ENCODE measurements at places on chromosomes 5 and 9.

DNA sequence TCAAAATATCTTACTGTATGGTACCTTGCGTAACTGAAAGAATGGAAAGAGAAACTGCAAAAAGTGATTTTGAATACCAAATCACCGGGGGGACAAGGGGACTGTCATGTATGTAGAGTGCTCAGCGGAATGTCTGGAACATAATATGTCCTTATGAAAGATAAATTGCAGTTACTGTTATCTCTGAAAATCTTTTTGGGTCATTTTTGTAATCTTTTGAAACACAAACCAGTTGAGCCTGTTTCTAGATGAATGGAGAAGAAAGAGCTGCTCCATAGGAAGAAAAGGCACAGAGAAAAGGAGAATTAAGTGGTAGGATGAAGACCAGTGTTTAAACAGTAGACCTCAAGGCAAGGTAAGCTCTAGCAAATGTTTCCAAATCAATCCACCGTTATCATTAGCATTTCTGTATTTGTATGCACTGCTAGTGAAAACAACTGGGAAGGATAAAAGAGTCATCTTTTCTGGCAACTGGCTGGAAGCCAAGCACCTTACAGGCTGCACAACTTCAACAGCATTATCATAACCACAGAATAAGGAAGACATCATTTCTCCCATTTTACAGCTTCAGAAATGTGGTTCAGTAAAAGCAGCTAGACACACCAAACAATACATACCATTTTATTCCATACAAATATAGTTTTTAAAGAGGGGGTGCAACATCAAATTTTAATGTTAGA is 158.5 kb downstream of the TRPM3 start:
- no peak for DNase-seq

DNA sequence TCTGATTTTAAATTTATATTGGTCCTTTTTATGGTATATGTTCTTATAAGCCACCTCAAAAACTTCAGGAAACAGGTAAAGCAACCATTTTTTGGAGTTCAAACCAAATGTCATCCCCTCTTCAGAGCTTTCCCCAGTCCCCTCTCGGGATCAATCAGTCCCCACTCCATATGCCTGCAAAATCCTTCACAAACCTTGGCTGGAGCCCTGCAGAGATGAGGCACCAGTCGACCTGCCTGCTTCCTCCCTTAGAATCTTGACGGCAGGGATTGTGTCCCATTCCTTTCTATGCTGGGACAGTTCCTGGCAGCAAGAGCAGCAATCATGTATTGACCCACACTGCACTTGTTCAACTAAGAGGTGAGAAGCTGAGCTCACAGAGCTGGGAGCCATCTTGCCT is 22.6 kb downstream of the B4GALT1 start:
- DNase-seq = no peak

GRCh38 chr5:150663936-150664335 is 2.9 kb downstream of the MYOZ3 start:
- no peak for DNase-seq

- DNase-seq = no peak
Measured at GRCh38 chr9:9337129-9337528, 1275.7 kb downstream of the PTPRD start.

DNA sequence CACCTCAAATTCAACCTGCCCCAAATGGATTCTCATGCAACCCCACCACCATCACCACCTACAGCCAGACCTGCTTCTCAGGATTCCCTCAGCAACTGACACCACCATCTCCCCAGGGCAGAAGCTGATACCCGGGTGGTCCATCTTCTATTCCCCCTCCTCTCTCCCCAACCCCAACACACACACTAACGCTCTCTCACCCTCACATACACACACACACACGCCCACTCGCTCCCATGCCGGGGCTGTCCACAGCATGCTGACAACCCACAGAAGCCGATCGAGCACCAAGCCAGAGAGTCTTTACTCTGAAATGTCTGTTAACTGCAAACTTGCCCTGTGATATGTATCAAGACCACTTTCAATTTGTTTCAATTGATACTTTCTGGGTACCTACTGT is 28.4 kb downstream of the B4GALT1 start:
- DNase-seq = no peak

GRCh38 chr9:136978073-136978864 is 965 bp downstream of the PTGDS start:
- no peak for DNase-seq

- no peak for DNase-seq
Measured at GRCh38 chr5:180640861-180641565, 8.4 kb downstream of the FLT4 start.

DNA sequence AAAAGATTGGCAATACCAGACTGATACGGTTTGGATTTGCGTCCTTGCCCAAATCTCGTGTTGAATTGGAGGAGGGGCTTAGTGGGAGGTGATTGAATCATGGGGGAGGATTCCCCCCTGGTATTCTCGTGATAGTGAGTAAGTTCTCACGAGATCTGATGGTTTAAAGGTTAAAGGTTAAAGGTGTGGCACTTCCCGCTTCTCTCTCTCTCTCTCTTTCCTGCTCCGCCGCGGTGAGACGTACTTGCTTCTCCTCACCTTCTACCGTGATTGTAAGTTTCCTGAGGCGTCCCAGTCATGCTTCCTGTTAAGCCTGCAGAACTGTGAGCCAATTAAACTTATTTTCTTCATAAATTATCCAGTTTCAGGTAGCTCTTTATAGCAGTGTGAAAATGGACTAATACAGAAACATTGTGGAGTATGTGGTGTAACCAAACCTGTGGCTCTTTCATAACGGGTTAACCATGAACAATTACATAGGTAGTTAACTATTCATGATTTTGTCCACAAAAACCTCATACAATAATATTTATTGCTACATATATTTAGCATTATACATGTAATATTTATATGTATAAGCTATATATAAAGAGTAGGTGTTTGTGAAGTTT is 107.5 kb downstream of the ANXA1 start:
- DNase-seq = no peak

GRCh38 chr5:56516035-56516434 is 282.9 kb upstream of the ANKRD55 start:
- DNase-seq = no peak

DNA sequence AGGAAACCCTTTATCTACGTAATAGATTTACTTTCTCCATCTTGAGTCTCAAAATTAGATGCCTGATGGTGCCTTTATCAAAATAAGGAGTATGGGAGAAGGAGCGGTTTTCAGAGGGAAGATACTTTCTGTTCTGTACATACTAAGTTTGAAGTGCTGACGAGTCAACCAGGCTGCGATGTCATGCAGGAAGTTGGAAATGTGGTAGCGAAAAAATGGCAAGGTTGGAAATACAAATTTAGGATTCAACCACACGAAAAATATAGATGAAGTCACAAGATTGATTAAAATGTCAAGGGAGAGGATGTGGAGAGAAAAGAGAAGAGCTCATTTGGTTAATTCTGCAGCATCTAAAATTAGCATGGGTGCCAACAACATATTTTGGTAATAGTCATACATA is 129.5 kb downstream of the FOXD1 start:
- no peak for DNase-seq

- no peak for DNase-seq
Measured at GRCh38 chr5:126002222-126002897, 420.8 kb upstream of the GRAMD2B start.

DNA sequence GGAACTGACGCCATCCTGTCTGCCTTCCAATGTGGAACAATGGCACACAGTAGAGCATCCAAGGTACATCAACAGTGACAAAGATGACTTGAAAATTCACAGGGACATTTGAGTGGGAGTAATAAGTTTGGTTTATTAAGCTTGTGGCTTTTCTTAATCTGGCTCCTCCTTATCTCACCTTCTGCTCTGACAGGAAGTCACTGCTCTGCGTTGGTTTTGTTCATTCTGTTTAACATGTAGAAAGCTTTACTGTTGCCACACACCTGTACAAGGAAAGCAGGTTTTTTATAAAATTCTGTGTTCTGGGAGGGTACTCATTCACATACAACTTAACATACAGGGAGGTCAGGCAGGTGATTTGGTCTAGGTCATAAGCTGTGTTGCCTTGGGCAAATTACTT is 1.6 kb upstream of the GZMK start:
- no peak for DNase-seq

DNA sequence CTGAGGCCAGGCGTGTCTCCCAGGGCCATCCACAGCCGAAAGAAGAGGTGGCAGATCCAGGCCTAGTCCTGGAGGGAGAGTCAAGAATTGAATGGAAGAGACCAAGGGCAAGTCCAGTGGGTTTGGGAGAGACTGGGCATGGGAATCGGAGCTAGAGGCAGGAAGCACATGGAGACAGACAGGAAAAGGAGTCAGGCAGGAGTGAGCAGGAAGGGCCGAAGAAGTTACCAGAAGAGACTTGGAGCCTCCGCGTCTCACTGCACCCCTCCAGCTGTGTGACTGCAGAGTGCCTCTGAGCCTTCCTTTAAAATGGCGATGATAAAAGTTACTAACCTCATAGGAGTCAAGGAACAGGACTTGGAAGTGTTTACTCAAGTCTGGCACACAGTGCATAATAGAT is 64.4 kb upstream of the ANGPTL2 start:
- no peak for DNase-seq

DNA sequence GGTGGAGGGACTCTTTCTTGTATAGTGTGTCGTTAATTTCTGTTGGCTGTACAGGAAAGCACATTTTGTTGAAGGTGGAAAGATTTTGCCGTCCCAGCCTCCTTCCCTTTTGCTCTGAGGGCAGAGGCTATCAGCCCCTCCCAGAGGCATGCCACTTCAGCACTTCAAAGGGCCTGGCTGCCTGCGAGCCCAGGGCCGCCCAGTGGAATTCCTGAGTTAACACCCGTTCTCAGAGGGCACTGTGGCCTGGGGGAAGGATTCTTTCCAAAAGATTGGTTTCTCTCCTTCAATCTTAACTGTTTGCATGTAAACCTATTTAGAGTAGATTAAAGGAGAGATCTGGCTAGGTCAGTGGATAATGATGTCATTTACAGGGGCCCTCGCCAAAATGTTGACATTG is 238.6 kb downstream of the FANCC start:
- no peak for DNase-seq

DNA sequence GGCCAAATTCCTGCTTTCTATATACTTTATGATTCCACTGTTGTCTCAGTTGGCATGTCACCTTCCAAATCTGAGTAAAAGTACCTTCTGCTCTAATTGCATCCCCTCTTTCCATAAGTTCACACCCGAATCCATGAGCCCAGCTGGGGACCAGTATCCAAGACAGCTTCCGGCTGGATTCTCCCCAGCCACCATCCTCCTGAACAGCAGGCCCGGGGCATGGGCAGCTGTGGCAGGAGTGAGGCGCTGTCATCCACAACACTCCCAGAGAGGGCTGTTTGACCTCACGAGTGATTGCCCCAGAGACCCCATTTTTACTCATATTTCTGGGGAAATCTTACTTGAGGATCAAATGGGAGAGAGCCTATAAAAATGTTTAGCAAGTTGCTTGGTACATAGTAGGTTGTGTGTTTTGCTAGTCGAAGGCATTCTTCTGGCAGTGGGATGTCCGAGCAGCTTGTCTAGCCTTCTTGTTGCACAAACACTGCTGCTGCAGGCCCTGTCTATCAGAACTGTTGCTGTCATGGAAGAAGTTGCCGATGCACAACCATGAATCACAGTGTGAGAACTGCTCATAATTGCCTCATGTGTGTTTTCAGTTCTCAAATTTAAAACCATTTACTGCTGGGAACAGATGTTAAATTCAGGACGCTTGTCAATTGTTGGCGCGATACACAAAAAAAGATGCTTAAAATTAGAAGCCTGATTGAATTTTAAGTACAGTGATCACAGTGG is 93.8 kb downstream of the HSPA4 start:
- no peak for DNase-seq

DNA sequence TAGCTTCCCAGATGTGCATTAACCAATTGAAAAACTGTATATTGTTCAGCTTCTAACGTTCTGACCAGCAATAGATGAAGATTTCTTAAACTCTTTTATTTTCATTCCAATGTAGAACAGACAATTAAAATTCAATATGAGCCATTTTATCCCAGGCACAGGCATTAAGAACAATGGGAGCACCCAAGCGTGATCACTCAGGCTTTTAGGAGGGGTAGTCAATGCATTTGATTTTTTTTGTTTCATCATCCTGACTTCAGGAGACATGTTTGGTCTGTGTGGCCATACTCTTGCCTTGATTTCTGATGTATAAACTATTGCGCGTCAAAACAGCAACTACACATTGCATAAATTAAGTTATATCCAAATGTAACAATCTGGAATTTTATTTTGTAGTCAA is 653.0 kb upstream of the RORB start:
- no peak for DNase-seq

DNA sequence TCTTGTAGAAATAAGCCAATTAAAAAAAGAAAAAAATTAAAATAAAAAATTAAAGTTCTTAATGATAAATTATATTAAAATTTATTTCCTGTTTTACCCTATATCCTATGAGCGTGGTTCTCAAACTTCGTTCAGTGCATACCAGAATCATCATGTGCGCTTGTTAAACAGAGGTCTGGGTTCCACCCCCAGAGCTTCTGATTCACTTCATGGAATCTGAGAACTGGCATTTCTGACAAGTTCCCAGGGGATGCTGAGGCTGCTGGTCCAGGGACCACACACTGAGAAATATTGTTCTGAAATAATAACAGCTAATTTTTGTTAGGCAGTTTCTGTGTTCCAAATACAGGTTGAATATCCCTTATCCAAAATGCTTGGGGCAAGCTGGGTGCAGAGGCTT is 79.3 kb downstream of the TMC1 start:
- DNase-seq = no peak

DNA sequence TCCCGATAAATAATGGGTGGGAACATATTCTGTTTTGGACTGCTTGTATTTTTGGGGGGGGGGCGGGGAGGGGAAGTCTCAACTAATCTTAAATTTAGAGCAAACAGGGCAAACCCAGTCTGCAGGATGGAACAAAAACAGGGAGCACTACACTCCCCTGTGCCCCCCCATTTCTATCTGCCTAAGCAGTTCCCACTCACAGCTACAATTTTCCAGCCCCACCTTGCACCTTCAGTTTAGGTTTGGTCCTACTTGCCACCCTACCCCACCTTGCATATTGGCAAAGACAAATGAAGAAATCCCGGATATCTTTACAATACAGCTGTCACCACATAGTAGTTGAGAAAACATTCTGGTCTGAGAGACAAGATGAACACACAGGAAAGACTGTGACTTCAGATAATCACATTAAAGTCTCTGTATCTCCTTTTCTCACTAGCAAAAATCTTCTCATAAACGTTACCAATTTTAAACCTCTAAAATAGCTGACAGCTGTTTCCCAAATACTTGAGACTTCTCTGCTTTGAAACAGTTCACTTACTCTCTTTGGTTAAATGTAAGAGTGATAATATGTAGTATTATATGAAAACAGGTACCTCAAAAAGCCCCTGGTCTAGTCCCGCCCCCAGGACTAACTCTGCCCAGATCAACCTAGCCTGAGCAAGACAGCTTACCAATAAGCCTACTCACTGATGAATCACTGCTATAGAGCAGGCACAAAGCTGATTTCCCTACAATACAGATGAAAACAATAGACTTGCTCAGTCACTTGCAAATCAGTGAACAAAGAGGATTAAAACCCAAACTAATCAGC is 5.2 kb upstream of the RAPGEF6 start:
- no peak for DNase-seq
